ENCODE measurements at places on chromosomes 11 and 22.

- DNase-seq, result no peak
Observed at GRCh38 chr22:35367331-35367886, 13.5 kb upstream of the HMOX1 start.

DNA sequence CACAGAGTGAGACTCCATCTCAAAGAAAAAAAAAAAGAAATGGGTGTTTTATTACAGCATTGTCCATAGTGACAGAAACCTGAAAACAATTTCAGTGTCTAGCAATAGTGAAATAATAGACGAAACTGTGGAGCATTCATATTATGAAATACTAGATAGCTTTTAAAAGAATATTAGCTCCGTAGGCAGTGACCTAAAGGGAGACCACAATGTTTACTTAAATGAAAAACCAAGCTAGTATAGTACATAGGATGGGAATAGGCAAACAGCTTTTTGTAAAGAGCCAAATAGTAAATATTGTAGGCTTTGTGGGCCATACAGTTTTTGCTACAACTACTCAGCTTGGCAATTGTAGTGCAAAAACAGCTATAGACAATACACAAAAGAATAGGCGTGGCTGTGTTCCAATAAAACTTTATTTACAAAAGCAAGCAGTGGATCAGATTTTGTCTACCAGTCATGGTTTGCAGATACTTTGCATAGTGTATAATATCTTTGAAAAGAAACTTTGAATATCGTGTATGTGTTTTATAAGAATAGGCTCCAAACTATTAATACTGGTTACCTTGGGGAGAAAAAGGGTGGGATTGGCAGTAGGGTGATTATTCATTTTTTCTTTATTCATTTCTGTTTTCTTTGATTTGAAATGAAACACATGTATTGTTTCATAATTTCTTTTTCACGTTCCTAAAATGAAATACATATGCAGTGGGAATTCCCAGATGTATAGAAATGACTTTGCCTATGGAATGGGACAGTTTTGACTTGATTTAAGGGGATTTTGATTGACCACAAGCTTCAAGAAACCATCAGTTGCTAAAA lies 50.7 kb downstream of the PRR5L start:
- DNase-seq, result no peak

DNA sequence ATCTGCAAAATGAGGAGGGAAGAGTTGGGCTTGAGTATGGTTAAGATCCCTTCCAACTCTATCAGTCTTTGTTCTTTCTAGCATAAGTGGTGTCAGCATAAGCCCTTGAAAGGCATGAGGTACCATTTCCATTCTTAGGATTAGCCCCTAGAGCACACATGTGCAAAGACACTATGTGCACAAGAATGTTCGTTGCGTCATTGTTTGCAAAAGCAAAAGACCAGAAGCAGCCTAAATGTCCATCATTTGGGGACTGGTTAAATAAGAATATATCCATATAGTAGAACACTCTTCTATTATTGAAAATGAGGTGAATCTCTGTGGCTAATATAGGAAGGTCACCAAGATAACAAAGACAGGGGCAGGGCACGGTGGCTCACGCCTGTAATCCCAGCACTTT lies 10.0 kb upstream of the KCTD14 start:
- no peak for DNase-seq

- DNase-seq, result no peak
Observed at GRCh38 chr11:81005595-81005994, 1564.8 kb upstream of the TENM4 start.

DNA sequence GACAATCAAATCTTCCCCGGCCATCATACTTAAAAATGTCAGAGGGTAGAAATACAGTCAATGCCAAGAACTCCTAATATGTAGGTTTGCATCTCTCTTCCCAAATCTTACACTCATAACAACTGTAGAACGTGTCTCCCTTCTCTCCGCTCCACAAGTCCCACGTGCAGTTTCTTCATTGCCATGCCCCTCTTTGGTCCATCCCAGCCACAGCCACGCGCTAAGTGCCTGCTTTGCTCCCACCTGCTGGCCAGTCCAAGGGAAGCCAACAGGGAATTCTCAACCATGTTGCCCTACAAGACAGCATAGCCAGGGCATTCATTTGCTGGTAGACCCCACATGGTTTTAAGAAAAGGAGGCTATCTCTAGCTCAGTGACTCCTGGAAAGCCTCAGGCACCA lies 420.6 kb upstream of the ISX start:
- no peak for DNase-seq

DNA sequence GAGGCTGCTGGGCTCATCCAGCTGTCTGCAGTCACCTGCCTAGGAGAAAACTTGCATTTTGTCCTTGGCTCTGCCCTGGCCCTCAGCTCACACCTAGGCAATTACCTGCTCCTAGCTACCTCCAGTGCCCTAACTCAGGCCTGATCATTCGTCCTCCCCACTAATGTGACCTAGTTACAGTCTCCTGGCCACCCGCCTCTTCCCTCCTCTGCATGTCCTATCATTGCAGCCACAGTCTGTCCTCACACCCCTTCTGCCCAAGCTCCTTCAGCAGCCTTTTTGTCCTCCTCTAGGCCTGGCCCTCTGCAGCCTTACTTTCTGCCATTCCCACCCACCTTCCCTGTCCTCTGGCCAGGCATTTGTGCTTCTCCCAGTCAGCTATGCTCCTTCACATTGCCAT lies 17.7 kb upstream of the CCDC134 start:
- DNase-seq, result no peak

- no peak for DNase-seq
Observed at GRCh38 chr11:35144136-35144741, 5.3 kb downstream of the CD44 start.

- DNase-seq, result no peak
Observed at GRCh38 chr11:74009675-74010305, 905 bp upstream of the UCP3 start.

DNA sequence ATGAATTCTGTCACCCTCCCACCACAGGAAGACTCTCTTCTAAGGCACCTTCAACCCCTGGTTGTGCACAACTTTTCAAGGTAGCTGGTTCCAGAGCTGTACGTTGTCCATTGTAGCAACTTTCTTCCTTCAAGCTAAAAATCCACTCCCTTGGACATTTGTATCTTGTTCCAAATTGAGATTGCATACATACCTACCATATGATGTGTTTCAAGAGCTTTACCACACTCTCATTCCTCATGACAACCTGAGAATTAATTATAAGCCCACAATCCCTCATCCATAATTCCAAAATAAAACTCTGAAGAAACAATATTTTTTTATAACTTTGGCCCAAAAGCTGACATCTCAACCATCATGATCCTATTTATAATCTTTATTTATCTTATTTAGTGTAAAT lies 3.0 kb downstream of the OR52W1 start:
- no peak for DNase-seq

GRCh38 chr11:115279813-115280761 lies 224.1 kb downstream of the CADM1 start:
- no peak for DNase-seq

DNA sequence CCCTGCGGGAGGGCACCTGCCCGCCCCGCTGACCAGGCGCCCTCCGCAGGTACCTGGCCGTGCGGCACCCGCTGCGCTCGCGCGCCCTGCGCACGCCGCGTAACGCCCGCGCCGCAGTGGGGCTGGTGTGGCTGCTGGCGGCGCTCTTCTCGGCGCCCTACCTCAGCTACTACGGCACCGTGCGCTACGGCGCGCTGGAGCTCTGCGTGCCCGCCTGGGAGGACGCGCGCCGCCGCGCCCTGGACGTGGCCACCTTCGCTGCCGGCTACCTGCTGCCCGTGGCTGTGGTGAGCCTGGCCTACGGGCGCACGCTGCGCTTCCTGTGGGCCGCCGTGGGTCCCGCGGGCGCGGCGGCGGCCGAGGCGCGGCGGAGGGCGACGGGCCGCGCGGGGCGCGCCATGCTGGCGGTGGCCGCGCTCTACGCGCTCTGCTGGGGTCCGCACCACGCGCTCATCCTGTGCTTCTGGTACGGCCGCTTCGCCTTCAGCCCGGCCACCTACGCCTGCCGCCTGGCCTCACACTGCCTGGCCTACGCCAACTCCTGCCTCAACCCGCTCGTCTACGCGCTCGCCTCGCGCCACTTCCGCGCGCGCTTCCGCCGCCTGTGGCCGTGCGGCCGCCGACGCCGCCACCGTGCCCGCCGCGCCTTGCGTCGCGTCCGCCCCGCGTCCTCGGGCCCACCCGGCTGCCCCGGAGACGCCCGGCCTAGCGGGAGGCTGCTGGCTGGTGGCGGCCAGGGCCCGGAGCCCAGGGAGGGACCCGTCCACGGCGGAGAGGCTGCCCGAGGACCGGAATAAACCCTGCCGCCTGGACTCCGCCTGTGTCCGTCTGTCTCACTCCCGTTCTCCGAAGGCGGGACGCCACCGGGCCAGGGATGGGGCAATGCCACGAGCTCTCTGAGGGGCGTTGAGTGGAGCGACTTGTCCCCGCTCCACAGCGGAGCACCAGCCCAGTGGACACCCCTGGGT lies 1.8 kb downstream of the GALR3 start:
- no peak for DNase-seq

- no peak for DNase-seq
Observed at GRCh38 chr11:93501856-93502255, 41.3 kb downstream of the SMCO4 start.

DNA sequence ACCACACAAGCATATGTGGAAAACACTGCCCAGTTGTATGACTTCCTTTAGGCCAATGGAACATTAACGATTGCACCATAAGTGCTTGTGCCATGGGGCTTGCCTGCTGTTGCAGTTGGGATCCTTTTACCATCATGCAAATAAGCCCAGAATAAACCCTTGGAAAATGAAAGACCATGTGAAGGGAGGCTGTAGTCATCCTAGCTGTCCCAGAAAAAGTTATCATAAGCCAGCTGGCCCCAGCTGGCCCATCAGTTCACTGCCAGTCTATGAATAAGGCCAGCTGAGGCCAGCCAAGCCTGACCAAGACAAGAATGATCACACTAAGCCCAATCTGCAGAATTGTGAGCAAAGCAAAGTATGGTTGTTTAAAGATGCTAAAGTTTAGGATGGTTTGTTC lies 253.9 kb upstream of the ARHGAP20 start:
- no peak for DNase-seq

DNA sequence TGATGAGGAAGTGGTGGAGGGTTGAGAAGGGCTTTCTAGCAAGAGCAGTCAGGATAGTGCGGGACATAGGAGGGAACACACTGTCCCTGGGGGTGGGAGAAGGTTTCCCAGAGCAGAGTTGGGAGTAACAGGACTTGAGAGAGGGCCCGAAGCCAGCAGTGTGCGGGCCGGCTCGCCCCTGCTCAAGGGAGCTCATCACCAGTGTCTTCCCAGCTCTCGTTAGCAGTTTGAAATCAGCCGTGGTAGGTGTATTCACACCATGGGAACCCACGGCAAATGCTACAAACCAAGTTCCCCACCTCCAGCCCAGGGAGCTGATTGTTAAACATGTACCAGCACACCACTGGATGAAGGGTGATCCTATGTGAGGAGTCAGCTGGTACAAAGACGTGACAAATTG lies 66.2 kb upstream of the EIF3D start:
- no peak for DNase-seq

DNA sequence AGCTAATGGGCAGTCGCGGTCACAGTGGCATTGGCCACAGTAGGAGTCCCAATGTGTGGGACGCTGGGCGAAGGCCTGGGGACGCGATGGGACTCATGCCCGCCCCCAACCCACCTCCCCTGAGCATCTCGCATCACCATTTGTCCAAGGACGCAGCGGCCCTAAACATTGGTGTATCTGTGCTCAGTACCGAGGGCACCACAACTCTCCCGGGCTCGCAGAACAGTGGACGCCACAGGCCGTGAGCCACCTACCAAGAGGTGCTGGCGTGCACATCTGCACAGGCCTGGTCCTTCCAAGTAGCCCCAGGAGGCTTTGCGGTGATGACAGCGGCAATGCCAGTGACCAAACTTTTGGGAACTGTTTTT lies 27.3 kb downstream of the RRP7A start:
- no peak for DNase-seq
